Osteoblast (primary cell): ENCODE measurements at places on chromosomes 7 and 10. TPM values are rescaled to one million over a fixed set of nuclear protein-coding genes. Genes with fewer than 3 reads are reported as not detected.
A peak's percentile ranks its signal among the peaks of the same experiment; 100 is the strongest.

The HK1 gene
- total RNA-seq: 99.6 and 111 TPM in 2 replicates

The SFXN2 gene
- 2.9 and 3.6 TPM in 2 replicates for total RNA-seq

The LZTS2 gene
- total RNA-seq: 117 and 127 TPM in 2 replicates

The LBX1 gene
- total RNA-seq: not detected in 2 replicates

The PSMC2 gene
- total RNA-seq: 184 TPM in 2 replicates

The CUBN gene
- 0.88 and 1.1 TPM in 2 replicates for total RNA-seq

The ITPRIP gene
- 14.8 and 16.5 TPM in 2 replicates for total RNA-seq

The OPN4 gene
- total RNA-seq: not detected in 2 replicates

The FAM25C gene
- total RNA-seq: not detected in 2 replicates

The GALNT17 gene
- total RNA-seq: 0.29 and 0.36 TPM in 2 replicates

The SNX10 gene
- total RNA-seq: 0.72 and 1.2 TPM in 2 replicates

DNA sequence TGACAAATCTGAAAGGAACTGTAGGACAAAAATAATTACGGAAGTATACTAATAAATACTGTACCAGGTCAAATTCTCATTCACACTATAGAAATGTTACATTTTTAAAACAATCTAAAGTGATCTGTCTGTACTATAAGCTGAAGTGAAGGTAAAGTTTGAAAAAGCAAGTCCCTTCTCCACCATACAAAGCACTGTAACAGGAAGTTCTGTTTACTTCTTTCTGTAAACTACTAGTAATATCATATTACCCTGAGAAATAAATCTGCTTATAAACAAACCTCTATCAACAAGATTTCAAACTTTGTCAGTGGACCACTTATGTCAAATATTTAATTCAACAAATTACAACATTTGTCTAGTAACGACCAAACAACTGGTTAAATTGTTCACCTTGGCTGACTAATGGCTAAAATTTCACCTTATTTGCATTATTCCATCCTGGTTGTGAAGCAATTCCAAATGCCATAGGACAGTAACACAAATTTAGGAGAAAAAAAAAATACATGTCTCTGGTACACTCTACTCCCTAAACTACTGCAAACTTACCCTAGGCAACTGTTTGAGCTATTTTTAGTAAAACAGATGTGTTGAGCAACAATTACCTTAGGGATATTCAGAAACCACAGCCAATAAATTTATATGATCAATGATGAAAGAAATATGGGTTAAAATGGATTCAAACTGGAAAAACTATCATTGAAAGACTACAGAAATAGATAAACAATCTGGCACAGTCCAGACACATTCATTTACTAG is 126.0 kb downstream of the NRBF2 start:
- DNase-seq: no peak

- no peak for DNase-seq
Observed at GRCh38 chr10:112026438-112026837, 157.1 kb downstream of the GPAM start.

- no peak for DNase-seq
Observed at GRCh38 chr10:103125323-103126267, 67.5 kb downstream of the NT5C2 start.

DNA sequence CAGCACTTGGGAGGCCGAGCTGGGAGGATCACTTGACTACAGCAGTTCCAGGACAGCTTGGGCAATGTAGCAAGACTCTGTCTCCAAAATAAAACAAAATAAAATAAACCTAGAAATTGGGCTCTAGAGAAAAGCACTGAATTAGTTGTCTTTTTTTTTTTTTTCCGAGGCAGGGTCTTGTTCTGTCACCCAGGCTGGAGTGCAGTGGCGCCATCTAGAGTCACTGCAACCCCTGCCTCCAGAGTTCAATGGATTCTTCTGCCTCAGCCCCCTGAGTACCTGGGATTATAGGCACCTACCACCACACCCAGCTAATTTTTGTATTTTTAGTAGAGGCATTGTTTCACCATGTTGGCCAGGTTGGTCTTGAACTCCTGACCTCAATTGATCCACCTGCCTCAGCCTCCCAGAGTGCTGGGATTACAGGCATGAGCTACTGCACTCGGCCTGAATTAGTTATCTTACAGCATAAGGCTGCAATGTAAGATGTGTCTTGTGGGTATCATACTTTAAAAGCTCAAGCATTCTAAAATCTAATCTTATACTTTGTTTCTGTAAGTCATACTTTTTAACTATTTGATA is 12.8 kb downstream of the MEIG1 start:
- DNase-seq: no peak

- no peak for DNase-seq
Observed at GRCh38 chr7:121272676-121273075, 56.1 kb upstream of the WNT16 start.

- DNase-seq: no peak
Observed at GRCh38 chr10:127576740-127577161, 27.6 kb downstream of the NPS start.

GRCh38 chr7:115217373-115217772 is 295.5 kb downstream of the MDFIC start:
- DNase-seq: no peak

GRCh38 chr7:130223646-130224045 is 16.0 kb downstream of the SSMEM1 start:
- DNase-seq: no peak

- DNase-seq: peak; percentile 68
Observed at GRCh38 chr10:79254333-79255006, 92.8 kb upstream of the PPIF start.

DNA sequence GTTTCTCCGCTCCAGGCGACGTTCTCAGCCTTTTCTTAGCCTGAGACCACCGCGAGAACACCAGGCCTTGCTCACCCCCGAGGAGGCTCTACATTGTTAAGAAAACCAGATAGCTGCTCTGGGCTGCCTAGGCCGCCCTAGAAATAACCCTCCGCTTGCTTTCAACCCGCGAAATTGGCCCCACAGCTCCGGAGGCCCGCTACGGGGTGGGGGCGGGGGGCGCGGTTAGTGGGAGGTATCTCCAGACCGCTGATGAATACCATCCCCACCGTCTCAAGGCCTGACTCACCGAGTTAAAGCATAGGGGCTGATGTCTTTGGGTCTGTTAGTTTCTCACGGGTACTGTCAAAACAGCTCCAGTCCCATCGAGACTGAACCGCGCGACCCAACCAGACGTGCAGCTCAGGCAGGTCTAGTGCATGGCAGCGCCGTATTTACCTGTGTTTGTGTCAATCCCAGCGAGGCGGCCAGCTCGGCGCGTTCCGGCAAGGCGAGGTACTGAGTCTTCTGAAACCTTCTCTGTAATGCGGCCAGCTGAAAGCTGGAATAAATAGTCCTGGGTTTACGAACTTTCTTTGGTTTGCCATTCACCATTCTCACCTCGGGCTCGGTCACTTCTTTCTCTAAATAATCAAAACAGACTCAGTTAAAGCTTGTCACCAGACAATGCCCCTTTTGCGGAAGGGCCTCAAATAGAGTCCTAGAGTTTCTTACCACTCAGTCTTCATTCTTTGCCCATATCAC is 2.7 kb downstream of the DLX5 start:
- DNase-seq: peak; percentile 93

DNA sequence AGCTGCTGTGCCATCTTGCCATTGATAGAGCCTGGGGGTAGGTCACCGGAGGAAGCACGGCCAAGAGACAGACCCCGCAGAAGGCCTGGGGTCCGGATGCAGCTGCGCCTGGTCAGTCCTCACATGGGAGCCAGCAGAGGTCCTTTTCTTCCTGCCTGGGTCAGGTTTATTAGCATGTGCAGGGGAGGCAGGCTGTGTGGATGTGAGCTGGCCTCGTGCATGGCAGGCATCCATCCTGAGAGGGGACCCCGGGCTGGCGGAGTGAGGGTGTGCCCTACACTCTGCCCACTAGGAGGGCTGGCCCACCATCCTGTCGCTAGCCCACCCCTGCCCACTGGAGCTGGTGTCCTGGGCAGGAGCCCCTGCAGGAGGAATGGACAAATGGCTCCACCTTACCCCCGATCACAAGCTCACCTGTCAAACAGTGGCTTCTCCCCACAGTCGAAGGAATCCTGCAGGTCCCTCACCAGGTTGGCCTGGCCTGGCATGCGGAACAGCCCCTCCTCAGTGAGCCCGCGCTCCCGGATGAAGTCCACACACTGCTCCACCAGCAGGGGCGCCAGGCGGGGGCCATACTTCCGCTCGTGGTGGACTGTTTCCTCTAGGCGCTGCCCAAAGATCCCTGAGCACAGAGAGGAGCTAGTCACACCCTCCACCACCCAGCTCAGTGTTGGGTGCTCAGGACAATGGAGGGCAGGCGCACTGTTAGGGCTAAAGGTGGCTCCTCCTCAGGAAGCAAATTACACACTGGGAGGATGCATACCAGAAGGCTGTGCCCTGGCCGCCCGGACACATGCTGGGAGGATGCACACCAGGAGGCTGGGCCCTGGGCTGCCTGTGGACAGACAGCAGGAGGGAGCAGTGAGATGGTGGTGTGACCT is 145.4 kb downstream of the ARHGAP22 start:
- peak; percentile 89 for DNase-seq

DNA sequence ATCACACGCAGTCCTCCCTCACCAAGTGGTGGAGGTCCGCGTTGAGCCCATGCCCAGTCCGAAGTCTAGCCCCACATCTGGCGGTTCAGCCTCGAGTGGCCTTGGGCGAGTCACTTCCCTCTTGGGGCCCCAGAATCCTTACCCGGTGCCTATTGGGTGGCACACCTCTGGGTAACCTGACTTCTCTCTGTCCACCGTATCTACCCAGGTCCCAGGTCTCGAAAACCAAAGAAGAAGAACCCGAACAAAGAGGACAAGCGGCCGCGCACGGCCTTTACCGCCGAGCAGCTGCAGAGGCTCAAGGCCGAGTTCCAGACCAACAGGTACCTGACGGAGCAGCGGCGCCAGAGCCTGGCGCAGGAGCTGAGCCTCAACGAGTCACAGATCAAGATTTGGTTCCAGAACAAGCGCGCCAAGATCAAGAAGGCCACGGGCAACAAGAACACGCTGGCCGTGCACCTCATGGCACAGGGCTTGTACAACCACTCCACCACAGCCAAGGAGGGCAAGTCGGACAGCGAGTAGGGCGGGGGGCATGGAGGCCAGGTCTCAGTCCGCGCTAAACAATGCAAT is 4.3 kb downstream of the EN2 start:
- peak; percentile 80 for DNase-seq

DNA sequence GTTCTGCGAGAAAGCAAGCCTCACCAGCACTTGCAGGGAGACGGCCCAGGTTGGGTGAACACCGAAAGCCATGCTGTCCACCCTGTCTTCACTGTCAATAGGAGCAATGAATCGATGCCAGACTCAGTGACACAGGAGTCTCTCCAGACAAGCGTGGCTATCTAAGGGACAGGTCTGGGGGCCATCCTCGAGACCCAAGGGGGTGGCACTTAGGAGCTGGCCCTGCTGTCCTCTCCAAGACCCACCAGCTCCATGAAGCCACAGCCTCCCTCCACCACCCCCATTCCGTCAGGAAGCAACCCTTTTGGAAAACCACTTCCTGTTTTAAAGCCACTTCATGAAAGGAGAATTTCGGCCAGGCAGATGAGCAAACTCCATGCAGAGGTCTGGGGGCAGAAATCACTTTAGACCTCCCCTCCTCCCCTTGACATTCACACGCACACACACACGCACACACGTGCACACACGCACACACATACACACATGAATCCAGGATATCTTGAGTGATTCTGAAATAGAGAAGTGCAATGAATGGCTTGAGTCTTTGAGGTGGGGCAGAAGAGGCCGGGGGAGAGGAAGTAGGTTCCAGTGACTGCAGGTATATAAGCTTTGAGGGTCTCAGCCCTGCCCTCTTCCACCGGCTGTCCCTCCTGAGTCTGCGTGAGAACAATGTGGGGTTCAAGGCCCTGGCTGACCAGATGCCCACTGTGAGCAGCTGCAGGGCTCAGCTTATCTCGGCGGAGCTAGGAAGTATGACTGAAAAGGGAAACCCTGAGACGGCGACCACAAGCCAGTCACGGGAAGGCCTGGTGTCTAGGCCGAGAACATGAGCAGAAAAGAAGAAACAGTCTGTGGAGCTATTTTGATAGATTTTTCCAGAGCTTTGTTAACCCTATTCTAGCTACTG is 25.0 kb downstream of the RGS10 start:
- DNase-seq: peak; percentile 77

DNA sequence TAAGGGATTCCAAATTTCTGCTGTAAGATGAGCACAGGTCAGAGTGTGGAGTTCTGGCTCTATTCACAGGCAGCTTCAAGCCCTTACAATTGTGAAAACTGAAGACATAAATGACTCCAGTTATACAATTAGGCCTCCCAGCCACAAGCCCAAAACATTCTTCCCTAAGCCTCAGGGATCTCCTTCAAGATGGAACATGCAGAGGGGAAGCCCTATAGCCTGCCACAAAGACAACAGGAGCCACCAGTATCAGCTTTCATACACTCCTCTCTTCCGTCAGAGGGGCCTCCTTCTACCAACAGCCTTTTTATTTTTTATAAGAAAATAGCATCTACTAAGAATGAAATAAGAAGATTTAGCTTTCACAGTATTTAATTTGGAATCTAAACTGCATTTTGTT is 46.5 kb downstream of the DLD start:
- DNase-seq: no peak

- peak; percentile 54 for DNase-seq
Observed at GRCh38 chr7:28055161-28055544, 125.4 kb downstream of the JAZF1 start.

DNA sequence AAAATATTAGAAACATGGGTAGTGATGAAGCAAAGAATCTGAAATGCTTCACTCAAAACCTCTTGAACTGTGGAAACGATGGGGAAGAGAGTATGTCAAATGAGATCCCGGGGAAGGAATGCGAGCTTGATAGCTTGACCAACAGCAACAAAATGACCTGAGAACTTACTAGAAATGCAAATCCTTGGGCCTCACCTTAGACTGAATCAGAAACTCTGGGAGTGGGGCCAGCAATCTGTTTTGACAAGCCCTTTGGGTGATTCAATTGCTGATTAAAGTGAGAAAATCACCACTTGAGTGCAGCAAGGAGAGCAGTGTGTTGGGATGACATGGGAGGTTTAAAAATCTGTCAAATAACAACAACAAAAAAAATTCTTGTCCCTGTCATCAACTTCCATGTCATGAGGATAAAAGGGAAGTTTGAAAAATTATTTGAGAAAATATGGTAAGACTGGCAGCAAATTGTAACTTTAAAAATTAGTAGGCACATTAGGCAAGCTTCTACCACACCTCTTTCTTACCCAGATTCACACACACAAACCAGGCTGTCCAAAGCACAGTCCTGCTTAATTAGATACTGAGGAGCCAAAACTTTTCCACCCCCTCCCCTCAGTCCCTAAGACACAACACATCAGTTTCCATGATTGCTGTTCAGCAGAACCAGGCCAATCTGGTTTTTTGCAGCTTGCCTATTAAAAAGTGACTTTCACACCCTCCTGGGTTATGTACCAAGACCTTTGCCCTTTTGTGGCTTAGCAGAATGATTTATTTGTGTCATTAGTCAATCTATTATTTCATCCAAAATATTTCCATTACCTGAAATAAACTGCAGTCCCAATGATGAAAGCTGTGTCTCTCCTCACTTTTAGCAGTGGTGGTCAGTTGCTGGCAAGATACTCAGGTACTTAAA is 15.6 kb downstream of the CALCR start:
- DNase-seq: no peak

DNA sequence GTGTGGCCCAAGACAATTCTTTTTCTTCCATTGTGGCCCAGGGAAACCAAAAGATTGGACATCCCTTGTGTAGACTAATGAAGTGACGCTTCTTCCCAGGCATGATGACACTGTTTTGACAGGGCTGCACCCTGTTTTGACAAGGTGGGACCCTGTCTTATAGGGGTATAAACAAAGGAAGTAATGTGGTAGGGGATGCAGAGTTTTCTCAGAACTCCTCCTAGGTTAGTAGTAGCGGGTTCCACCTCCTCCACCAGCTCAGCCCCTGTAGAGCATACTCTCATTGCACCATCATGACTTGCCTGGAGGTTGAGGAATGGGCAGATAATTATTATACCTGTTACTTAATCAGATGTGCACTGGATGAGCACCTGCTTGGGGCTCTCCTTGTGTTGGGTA is 123.1 kb downstream of the CCNY start:
- DNase-seq: no peak

- no peak for DNase-seq
Observed at GRCh38 chr7:142308918-142309317, 51.1 kb upstream of the PRSS58 start.
